ENCODE measurements at places on chromosomes 12 and 14.

DNA sequence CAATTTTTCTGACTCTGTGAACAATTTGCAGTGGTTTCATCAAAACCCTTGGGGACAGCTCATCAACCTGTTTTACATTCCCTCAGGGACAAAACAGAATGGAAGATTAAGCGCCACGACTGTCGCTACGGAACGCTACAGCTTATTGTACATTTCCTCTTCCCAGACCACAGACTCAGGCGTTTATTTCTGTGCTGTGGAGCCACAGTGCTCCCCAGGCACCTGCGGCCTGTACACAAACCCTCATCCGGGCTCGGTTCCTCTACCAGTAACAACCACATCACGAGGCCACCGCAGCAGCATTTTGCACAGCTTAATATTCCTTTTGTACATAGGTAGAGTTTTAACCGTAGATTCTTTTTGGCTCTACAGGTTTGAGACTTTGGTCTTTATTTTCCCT lies 397.4 kb upstream of the OR4E1 start:
- peak; percentile 38 for DNase-seq

GRCh38 chr12:76199808-76200207 lies 115.3 kb upstream of the NAP1L1 start:
- no peak for DNase-seq

DNA sequence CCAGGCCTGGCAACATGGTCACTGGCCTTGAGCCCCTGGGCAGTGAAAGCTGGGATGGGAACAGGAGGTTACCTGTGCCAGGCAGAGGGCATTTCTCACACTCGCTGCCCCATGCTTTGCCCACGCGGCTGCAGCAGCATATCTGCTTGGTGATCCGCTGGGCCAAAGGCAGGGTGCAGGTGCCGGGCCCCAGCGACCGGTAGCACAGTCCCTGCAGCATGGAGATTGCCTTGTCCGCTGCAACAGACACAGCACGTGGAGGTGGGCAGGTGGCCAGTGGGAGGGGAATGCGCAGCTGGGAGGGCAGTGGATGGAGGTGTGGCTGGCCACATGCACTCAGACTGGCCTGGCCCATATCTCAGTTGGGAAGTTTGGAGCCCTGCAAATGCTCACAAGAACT lies 35.3 kb downstream of the ISCA2 start:
- no peak for DNase-seq

GRCh38 chr12:31850268-31850667 lies 108.9 kb upstream of the RESF1 start:
- no peak for DNase-seq

GRCh38 chr14:69663300-69663643 lies 51.9 kb downstream of the SUSD6 start:
- no peak for DNase-seq

GRCh38 chr14:105336477-105337287 lies 22.1 kb downstream of the PACS2 start:
- DNase-seq = no peak

- no peak for DNase-seq
Observed at GRCh38 chr14:76486251-76486743, 110.4 kb downstream of the ESRRB start.

GRCh38 chr12:68482660-68483059 lies 128.0 kb upstream of the RAP1B start:
- peak; percentile 89 for DNase-seq

DNA sequence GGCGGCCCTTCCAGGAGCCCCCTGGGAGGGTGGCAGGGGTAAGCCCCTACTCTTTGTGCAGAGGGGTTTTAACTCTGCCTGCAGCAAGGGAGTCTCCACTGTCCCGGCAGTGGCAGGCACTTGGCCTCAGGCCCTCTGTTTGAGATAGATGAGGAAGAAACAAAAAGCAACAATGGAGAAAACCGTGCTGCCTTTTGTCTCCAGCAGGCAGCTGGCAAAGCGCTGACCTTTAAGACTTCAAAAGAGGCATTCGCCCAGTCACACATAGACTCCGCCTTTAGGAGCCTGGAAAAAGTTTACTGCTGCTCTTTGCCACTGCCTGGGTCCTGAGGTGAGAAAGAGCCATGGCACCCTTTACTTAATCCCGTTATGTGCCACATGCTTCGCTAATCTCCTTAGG lies 158.2 kb upstream of the NTF3 start:
- DNase-seq = no peak
